ENCODE measurements at places on chromosomes 4 and X.

DNA sequence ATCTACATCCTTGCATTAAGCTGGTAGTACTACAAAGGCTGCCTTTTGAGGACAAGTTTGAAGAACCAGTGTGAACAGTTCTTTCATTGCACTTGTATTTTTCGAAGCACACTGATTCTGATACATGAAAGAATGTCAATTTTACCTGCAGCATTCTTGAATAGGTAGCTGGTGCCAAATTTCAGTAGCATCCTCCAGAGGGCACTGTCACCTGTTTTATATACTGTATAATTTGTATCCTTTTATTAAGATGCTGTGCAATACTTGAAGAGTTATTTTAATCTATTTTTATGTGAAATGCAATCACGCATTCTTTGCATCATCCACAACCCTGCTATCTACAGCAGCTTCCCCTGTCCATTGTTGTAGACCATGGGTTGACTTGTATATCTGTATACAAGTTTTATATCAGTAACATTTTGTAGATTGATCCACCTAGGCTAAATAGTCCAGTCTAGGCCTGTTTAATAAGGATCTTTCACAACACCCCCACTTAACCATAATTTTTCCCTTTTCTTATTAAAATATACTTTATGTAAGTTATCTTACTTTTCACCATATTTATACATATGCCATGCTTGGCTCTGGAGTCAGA, 325.7 kb downstream of the PCDH7 start:
- no peak for DNase-seq

- no peak for DNase-seq
Observed at GRCh38 chrX:13778916-13779315, 38.0 kb downstream of the GPM6B start.

DNA sequence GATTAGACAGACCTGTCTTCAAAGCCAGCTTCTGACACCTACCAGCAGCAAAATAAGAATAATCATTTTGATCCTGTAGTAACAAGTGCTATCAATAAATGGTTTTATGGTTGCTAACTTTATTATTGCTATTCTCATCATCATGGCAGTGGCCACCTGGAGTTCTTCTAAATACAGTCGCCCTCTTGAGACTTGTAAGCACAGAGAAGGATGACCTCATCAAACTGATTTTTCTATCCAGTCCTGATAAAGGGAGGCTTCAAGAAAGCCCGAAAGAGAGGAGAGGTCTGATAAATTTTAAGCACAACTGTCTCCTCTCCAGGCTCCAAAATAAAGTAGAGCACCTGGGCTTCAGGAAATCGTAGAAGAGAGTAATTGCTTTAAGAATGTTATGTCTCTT, 286.4 kb downstream of the USP46 start:
- no peak for DNase-seq

DNA sequence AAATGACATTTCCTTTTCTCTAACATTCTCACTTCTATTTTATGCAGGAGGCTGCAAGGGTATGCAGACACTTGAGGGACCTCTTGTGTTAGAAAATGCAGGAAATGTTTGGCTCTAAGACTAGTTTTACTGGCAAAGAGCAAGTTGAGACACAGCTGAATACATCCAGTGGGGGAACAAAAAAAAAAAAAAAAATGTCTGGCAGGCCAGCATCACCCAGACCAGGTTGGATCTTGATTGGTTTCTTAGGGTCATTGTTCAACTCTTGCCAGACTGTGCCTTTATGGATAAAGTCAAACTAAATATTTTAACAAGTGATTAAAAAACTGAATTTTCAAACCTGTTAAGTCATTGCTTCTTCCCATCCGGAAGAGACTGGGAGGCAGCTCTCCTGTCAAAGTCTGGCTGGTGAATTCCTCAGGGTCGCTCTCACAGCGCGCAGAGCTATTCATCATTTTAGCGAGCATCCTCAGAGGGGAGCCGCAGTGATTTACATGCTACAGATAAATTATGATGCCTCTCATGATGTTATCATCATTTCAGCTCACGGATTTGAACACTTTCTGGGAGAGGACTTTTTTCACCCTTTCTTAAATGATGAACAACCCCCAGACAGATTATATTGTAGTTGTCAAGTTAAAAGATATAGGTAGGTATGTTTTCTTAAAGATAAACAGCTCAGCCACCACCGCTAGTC, 23.6 kb upstream of the PACRGL start:
- DNase-seq, result no peak

DNA sequence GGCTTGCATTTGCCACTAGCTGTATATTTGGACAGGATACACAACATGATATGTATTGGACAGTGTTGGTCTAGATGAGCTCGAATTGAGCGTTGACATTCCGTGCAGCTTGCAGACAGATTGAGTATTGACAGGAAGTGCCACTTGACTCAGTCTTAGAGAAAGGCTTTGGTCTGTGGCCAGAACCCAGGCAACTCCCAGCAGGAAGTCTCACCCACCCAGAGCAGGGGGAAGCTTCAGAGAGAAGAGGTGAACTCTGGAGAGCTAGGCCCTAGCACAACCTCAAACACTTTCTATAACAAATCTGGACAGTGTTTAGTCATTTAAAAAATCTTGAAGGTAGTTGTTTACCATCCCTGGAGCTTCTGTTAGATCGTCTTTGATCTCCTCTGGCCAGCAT, 280.5 kb downstream of the FBXW7 start:
- no peak for DNase-seq

- no peak for DNase-seq
Observed at GRCh38 chr4:83171436-83172039, 57.0 kb upstream of the PLAC8 start.

- DNase-seq, result no peak
Observed at GRCh38 chr4:75710246-75710645, 14.1 kb upstream of the USO1 start.

Data from stimulated activated CD4-positive, alpha-beta T cell treated with anti-CD3 and anti-CD28 coated beads, TNF-alpha, amount 100 ng/mL, for 1 hour (primary cell).